ENCODE measurements at places on chromosomes 7 and 10. TPM values are rescaled to one million over a fixed set of nuclear protein-coding genes. Genes with fewer than 3 reads are reported as not detected.

Gene SFTPA1
- not detected for polyA plus RNA-seq

DNA sequence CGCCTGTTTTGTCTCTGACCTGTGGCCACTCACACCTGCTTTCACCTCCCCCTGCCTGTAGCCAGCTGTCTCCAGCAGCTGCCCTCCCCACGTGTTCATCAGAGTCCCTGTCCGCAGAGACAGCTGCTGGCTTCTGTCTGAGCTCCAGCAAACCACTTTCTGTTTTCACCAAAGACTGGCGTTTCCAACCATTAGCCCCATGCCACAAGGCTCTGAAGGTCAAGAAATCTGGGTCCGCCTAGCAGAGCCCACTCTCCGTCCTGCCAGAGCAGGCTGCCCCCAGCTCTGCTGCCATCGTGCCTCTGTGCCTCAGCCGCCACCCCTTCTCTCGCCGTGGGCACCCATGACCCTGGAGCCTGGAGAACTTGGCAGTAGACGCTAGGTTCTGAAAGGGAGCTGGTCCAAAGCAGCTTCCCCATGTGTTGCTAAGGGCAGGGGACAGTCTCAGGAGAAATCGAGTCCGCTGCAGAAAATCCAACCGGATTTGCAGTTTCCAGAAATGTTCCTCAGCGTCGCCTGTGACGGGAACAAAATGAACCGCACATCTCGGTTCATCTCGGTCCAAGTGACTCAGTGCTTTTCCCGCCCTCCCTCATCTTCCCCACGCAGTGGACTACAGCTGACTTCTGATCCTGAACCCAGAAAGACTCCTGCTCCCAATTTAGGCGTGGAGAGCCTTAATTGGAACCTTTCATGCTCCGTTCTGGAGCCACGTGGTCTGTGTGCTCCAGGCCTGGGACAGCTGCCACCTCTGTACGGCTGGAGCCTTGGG, 28.0 kb downstream of the TMEM120A start:
- no peak for DNase-seq

DNA sequence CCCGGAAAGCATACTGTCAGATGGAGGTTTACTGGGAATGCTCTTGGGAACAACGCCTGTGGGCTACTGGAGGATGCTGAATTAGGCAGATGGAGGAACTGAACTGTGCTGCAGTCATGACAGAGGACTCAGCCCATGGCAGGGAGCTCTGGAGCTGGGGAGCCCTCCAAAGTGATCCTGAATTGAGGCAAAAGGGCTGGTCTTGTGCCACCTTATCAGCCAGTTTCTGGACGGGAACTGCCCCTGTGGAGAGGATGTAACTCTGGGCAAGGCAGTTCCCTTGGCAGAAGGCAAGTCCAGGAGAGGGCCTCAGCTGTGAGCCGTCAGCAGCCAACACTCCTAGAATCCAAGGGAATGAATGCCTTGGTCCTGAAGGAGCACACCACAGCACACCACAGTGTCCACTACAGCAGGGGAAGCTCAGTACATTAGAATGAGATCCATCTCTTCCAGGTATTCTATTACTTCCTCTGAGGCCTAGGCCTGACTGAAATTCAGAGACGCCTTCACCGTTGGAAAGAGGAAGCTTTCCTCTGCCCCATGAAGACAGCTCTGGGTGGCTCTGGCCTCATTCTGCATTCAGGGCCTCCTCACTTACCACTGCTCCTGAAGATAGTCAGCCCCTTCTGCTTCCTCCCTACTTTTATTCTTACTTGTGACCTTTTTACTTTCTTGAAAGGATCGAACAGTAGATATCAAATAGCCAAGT, 139.6 kb upstream of the GPR26 start:
- DNase-seq, result no peak

- DNase-seq, result no peak
These were observed 328.4 kb upstream of the GNAI1 start for GRCh38 chr7:79806161-79806734.

GRCh38 chr10:51397695-51398094, 301.7 kb downstream of the CSTF2T start:
- peak; percentile 81 for DNase-seq

Data from brain (organoid and tissue), 16 donors.